GM12864 (cell line): ENCODE measurements at places on chromosomes 5 and 9.

GRCh38 chr9:35226651-35227050 is 64.8 kb downstream of the UNC13B start:
- DNase-seq, result no peak

- DNase-seq, result no peak
Observed at GRCh38 chr5:127063257-127063913, 9.9 kb downstream of the C5orf63 start.

DNA sequence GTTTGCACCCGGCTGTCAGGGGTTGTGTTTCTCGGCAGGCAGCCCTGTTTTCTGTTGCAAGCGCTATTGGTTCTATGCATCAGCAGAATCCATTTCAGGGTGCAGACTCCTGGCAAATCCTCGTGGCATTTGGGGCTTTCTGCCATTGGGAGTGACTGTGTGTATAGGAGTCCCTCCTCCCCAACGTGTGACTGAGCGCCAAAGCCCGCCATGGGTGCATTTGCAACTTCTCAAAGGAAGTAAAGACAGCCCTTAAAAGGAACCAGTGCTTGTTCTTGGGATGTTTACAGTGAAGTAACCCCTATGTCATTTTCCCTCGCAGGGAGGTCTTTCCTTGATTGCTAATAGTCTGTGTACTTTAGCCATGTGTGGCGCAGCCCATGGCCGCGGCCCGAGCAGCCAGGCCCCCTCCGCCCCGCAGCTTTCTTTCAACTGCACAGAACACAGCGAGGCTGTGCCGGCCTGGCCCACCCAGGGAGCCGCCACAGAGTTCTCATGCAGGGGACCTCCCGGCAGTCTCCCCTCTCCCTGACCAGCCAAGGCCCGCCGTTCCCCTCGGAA is 175.6 kb downstream of the HSD17B3 start:
- no peak for DNase-seq

GRCh38 chr9:22700171-22700570 is 253.5 kb downstream of the DMRTA1 start:
- DNase-seq, result no peak

- no peak for DNase-seq
Observed at GRCh38 chr9:112863746-112864145, 26.9 kb downstream of the SLC46A2 start.

- no peak for DNase-seq
Observed at GRCh38 chr5:174301848-174302625, 256.5 kb downstream of the NSG2 start.

- DNase-seq, result no peak
Observed at GRCh38 chr5:79484731-79485130, 29.2 kb downstream of the HOMER1 start.

DNA sequence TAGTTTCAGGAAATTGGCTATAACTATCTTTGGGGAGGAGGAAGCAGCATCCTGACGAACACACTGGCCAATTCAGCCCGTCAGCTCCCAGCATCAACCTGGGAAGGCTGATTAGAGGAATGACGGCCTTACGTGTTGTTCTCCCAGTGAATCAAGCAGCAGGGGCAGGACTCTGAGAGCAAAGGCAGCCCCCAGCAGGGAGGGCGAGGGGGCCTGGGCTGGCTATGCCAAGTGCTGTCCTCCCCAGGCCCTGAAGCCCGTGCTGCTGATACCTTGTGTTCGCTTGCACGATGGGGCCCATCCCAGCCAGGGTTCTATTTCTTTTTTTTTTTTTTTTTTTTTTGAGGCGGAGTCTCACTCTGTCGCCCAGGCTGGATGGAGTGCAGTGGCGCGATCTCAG is 254.1 kb downstream of the FSTL4 start:
- no peak for DNase-seq

GRCh38 chr5:81779125-81779915 is 28.4 kb upstream of the SSBP2 start:
- peak; percentile 8 for DNase-seq

DNA sequence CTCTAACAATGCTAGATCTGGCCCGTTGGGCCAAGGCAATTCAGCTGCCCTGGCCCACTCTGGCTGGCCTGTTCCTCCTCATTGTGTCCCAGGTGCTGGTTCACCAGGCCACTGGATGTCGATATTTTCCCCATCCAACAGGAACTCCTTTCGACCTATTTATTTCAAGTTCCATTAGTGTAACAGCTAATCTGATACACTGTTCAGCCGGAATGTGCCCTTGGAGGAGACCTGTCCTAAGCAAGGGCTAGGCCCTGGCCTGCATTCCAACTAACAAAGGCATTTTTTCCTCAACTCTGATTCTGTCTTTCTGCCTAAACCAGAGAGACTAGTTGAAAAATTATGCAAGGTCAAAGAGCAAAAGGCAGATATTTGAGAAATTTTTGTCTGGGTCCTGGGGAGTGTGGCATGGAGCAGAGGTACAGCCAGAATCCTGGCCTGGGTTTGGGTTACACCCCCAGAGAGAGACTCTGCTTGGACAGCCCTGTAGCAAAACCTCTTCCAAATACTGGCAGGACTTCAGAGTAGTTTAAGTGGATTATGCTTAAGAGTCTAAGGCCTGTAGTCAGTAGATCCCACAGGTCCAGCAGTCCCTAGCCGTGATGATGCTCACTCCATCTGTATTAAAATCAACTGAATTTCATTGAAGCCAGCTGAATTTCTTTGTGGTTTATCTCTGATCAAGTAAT is 36.1 kb downstream of the MARCHF11 start:
- no peak for DNase-seq

- DNase-seq, result no peak
Observed at GRCh38 chr5:57383093-57383861, 99.3 kb downstream of the ACTBL2 start.

GRCh38 chr5:59600998-59601397 is 292.5 kb downstream of the PDE4D start:
- DNase-seq, result no peak

DNA sequence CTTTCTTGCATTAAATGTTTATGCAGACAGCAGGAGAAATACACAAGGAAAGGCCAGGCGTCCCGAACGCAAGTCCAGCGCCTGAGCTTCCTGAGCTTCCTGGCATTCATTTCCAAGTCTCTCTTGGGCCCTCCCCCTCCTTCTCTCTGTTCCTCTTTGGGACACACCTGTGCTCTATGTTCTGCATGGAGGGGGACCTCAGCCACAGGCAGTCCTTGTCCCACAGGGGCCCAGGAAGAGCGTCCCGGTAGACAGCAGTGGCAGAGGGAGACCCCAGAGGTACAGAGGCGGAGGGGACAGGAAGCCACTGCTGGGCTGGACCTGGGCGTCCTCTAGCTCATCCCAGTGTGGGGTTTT is 221.3 kb downstream of the C9orf50 start:
- no peak for DNase-seq

- no peak for DNase-seq
Observed at GRCh38 chr9:126470241-126470993, 143.3 kb upstream of the LMX1B start.

DNA sequence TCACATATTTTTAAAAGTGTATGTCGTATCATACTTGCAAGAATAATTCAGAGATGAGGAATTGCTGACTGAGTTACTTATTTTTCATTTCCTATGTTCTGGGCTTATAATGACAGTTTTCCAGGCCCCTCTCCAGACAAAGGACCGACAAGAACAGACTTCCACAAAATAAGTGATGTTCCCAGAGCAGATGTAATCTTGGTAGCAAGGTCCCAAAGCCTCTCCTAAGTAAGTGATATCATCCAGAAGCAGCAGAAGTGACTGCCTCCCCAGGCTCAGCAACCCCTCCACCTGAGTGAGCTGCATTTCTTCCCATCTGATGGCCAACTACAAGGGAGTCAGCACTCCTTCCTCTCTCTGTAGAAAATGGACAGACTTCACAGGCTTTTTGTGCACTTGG is 57.1 kb downstream of the SEMA6A start:
- DNase-seq, result no peak

- DNase-seq, result no peak
Observed at GRCh38 chr5:137280656-137281055, 218.5 kb downstream of the SPOCK1 start.

DNA sequence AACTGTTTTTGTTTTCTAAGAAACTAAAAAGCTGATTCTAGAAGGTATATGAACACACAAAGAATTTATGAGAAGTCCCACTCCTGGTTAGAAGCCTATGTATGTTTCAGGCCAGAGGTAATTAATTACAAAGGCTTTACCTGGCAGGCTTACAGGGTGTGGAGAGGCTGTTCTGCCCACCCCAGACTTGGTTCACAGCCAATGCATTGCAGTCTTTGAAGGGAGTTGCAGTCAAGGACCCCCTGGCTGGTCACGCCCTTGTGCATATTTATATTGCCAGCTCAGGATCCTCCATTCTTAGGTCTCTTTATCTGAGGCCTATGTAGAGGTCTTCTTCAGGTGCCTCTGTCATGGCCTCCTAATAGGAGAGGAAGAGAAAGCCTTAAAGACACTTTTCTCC is 13.6 kb upstream of the PRSS3 start:
- no peak for DNase-seq

GRCh38 chr9:106796771-106797170 is 66.2 kb upstream of the ZNF462 start:
- DNase-seq, result no peak

- DNase-seq, result no peak
Observed at GRCh38 chr9:132826131-132826530, 52.0 kb downstream of the AK8 start.

GRCh38 chr5:169728-170094 is 21.6 kb upstream of the LRRC14B start:
- no peak for DNase-seq

DNA sequence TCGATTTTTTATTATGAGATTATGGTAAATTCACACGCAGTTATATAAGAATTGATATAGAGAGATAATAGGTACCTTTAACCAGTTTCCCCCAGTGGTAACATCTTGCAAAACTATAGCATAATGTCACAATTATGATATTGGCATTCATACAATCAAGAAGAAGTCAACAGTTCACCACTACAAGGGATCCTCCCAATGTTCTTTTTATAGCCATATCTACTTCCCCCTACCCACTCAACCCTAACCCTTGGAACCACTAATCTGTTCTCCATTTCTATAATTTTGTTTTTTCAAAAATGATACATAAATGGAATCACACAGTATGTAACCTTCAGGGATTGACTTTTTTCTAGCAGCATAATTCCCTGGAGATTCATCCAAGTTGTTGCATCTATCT is 9.8 kb downstream of the ACTL7B start:
- no peak for DNase-seq

- DNase-seq, result no peak
Observed at GRCh38 chr9:86263876-86264275, 4.4 kb upstream of the C9orf153 start.

DNA sequence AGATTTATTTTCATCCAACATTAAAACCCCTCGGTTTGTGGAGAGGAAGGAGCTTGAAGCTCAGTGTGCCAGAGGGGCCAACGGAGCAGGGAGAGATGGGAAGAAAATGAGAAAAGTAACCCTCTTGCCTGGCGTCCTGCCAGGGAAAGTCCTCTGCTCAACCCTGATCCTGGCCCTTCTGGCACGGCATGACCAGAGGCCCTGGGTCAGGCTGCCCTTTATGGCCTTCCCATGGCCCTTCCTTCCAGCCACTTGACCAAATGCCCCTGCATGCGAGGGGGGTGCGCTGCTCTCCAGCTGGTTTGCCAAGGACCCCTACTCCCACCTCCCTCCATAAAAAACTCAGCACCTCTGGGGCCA is 43.8 kb downstream of the SPRY4 start:
- no peak for DNase-seq

- DNase-seq, result no peak
Observed at GRCh38 chr9:76756268-76756640, 8.0 kb upstream of the PCA3 start.

DNA sequence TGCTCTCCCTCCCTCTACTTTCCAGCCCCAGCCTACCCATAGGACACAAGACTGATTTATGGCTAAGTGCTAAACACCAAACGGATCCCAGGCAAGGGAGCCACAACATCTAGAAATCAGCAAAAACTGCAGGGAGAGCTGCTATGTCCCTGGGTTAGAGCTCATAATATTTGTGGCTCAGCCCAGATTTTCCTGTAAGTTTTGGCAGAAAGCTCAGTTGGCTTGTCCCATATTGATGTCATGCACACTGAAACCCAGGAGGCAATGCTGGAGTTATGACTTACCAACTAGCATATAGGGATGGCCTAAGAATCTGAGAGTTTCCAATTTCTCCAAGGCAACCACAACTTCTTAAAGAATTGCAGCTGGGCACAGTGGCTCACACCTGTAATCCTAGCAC is 44.7 kb upstream of the MYOT start:
- DNase-seq, result no peak

- DNase-seq, result no peak
Observed at GRCh38 chr5:172769342-172769615, 1.7 kb downstream of the DUSP1 start.

DNA sequence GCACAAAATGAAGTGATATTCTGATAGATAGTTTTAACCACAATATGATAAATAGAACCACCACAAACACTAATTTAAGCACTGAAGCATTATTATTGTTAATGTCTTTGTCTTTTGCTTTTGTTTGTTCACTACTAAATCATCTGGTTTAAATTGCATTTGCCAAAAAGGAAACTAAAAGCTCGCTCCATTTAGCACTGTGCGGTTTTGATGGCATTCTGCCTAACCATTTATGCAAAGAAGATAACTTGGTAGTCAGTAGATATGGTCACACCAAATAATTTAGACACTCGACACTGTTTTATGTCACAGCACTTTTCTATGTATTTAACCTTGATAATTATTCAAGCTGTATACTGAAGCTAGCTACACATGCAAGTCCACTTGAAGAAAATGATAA is 849.8 kb upstream of the CDH6 start:
- no peak for DNase-seq

- no peak for DNase-seq
Observed at GRCh38 chr9:111969061-111969460, 72.4 kb downstream of the UGCG start.

DNA sequence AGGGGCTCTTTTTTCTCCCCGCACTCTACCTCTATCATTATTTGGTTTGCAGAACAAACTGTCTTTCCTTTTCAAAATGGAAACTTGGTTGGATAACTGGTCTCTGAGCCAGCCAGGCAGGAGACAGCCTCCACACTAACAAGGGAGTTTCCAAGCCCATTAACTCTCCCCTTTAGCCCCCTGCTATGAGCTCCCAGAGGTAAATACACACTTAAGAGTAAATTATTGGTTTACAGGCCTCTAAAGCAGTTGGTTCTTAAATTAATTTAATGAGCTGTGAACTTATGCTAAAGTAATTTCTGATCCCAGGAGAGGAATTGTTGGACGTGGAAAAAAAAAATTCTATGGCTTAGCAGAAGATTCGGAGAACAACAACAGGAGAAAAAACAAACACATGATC is 30.3 kb downstream of the EPB41L4A start:
- DNase-seq, result no peak

DNA sequence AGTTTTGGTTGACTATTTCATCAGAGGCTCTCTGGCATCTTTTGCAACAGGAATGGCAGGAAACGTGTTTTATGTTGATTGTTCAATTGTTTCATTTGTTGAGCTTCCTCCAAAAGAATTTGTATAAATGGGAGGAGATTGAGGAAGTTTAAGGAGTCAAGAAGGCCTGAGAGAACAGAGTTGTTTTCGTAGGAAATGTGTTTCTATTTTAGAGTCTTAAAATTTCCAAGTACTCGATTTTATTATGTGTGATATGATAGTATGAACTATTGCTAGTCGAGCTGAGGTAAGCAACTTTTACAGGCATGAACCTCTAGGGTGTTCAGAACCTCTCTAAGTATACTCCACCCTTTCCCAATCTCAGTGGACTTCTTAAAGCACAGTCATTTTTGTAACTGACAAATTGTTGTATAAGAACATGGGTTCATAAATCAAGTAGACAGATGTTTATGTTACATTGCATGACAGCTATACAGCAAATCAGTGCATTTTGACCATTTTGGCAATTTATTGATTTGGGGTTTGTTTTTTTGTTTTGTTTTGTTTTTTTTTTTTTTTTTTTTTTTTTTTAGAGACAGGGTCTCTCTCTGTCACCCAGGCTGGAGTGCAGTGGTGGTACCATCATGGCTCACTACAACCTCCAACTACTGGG is 47.4 kb downstream of the POLK start:
- no peak for DNase-seq
